Activated CD4-positive, alpha-beta T cell treated with anti-CD3 and anti-CD28 coated beads, Interleukin-2, amount 50 U/mL, for 1 hour (primary cell): ENCODE measurements at places on chromosomes 3 and 15.
A peak's percentile ranks its signal among the peaks of the same experiment; 100 is the strongest.

DNA sequence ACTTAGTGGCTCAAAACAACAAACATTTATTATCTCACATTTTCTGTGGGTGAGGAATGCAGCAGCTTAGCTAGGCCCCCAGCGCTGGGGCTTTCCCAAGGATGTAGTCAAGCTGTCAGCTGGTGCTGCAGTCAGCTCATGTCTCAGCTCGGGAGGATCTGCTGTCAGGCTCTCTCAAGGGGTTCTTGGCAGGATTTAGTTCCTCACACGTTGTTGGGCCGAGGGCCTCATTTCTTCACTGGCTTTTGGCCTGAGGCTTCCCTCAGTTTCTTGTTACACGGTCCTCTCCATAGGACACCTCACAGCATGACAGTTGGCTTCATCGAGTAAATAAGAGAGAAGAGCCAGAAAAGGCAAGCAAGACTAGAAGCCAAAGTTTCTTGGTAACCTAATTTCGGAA, 13.7 kb upstream of the U2SURP start:
- no peak for DNase-seq

DNA sequence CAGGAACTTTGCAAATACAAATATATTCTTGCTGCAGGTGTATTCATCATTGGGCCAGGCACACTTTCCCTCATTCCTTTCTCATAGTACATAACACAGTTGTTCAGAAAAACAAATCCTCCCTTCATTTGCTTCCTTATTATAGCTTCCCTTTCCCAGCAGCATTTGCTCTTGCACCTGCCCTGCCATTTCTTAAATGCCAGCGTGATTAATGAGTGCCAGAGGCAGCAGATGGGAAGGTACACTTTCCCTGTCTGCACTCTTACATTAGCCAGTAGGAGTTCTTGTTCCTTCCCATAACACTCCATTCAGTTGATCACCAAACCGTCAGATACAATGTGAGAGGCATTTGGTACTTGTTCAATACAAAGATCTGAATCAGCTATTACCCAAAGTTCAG, 128.5 kb upstream of the GAP43 start:
- DNase-seq: no peak

- DNase-seq: peak; percentile 14
These were observed 1.0 kb downstream of the UBE2E1 start for GRCh38 chr3:23806534-23807423.

- DNase-seq: no peak
These were observed 24.7 kb downstream of the ZNF80 start for GRCh38 chr3:114212646-114213045.

- no peak for DNase-seq
These were observed 954 bp downstream of the CLDN11 start for GRCh38 chr3:170419557-170420087.

GRCh38 chr3:24440760-24441464, 53.7 kb downstream of the THRB start:
- no peak for DNase-seq

GRCh38 chr3:48399387-48400172, 27.6 kb downstream of the FBXW12 start:
- DNase-seq: no peak

DNA sequence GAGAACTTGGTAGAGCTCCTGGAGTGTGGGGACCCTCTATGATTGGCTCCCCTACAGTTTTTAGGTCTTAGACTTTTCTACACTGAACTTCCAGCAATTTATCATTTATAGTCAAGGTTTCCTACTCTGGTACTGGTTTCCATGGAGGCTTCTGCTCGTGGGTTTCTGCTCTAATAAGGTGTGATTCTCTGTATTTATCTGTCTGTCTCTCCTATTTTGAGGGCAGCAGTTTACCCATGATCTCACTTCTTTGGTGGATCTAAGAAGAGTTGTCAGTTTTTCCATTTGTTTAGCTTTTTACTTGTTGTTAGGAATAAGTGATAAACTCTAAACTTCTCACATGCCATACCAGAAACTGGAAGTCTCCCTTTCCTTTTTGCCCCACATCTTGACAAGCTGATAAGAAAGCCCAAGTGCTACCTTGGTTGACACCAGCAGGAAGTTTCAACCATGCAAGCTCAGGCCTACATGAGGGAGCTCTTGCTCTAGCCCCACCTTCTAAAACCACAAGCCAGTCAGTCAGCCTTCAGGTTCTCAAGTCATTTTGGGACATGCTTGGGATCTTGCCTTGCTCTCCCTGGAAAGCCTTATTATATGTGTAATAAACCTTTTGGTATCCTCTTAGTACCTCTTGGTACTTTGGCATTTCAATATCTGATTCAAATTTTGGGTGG, 10.0 kb downstream of the TIMMDC1 start:
- no peak for DNase-seq

GRCh38 chr15:70596354-70597055, 166.9 kb downstream of the UACA start:
- no peak for DNase-seq

- DNase-seq: no peak
These were observed 267.5 kb downstream of the OCA2 start for GRCh38 chr15:27831384-27832236.

GRCh38 chr3:69282181-69282580, 103.7 kb downstream of the FRMD4B start:
- no peak for DNase-seq

DNA sequence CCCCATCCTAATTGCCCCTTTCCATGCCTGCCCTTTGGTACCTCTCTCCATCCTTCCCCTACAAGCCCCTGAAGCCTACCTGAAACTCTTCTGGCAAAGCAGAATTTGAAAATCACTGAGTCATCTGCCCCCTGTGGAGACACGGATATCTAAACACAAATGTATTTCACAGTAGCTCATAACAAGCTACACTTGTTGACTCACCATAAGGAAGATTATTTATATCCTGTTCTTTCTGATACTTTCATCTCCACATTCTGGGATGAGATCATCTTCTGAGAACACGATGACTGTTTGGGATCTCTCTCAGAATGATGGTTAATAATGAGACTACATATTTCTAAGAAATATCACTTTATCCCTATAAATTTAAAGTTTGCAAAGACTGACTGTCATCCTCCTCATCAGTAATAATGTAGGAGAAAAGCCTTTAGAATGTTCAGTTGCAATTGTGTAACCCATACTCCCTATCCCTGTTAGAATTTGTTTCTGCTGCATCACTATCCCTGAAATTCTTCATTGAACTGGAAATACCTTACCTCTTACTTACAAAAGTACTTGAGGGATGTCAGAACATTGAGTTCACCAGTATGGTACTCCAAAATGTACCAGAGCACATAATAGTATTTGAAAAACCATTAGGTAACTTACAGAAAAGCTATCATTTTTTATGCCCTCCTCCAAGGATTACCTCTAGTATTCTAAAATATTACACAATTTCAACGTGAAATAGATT, 116.1 kb upstream of the IL12A start:
- DNase-seq: no peak

- no peak for DNase-seq
These were observed 4.9 kb upstream of the GPR87 start for GRCh38 chr3:151321526-151321925.

GRCh38 chr15:73442968-73443367, at the start of gene REC114:
Gene REC114, plus strand, starts transcription at chr15:73443164. Its CDS starts 22 bp downstream, at chr15:73443186.
- DNase-seq: no peak

DNA sequence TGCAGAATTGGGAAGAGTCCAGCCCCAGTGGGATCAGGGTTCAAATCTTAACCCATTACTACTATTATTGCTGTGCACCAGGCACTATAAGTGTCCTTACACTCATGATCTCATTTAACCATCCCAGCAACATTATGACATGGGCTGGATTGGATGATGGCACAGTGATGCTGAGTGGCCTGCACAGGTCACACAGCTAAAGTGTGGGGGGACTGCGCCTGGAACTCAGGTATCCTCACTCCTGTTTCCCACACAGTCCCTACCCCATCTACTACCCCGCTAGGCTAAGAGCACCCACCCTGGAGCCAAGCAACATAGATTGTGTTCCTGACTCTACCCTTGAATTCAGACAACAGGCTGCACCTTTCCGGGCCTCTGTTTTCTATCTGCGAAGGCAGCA, 16.0 kb downstream of the WNT5A start:
- no peak for DNase-seq

DNA sequence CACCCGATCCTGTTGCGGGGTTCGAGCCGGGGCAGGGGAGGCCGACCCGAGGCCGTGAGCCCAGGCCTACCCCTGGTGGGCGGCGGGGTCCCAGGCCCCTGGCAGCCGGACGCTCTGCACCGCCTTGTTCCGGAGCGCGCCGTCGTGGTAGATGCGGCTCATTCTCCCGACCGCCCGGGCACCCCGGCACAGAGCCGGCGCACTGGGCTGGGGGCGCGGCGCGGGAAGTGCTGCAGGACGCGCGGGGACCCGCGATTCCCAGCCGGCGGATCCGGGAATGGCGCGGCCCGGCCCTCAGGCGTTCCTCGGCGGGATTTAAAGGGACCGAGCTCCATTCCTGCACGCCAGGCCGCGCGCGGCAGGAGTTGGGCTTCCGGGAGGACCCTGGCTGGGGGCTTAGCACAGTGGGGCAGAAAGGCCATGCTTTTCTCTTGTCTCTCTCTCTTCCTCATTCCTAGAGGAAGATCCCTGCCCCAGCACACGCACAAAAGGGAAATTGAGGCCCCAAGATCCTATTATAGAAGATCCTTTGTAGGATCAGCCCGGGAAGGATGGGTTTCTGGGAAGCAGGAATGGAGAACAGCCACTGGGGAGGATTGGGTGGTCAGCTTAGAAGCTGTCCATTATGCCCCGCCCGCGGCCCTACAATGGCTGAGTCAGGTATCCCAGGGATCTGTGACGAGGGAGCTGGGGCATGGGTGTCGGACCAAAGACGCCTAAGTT, at the start of gene ARPIN:
Gene ARPIN, minus strand, starts transcription at position 279 of the 723 bp plus-strand sequence. Its CDS starts 117 bp downstream, at position 162.
- no peak for DNase-seq

GRCh38 chr15:85340321-85340665, 40.1 kb upstream of the AKAP13 start:
- no peak for DNase-seq

DNA sequence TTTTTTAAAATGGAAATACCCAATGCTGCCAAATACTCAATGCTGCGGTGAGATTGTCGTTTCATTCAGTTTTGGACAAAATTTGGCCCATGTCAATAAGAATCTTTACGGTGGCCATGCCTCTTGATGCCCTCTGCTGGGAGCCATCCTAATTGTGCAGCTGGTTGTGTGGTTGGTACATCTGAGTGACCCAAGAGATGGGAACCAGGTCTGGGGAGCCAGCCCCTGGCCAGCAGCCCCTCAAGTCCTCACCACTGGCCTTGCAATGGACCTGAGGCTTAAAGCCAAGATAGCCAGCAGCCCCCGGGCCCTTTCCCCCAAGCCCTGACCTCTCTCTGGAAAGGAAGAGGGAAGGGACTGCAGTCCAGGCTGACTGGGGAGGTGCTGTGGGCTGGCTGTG, 36.4 kb upstream of the ESYT3 start:
- no peak for DNase-seq

DNA sequence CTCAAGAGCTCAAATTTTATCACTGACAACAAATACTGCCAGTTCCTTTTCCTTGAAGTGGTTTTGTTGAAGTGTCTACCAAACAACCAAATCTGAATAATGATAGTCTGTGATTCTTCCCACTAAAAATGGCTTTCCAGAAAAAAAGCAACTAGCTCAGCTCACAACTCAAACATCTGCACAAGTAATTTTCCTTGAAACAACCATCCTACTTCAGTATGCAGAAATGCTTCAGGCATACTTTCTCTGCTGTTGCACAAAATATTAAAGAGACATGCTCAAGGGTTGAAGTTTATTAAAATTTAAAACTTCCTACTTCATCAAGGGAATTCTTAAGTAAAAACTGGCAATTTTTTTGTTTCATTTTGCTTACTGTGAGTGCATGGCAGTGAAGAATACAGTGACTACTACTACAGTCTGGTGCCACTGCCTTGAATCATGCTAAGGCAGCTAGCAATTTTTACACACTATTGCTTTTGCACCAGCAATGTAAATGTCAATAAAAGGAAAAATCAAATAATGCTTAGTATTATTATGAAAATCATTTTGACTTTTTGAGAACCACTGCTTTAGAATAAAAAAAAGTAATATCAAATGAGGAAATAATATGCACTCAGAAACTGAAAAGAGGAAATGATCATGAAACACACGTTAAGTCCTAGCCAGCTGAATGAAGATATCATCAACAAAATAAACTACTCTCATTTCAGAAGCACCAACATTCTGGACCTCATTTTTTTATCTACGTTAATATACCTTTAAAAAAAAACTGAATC, 33.6 kb downstream of the VPS13C start:
- DNase-seq: no peak

DNA sequence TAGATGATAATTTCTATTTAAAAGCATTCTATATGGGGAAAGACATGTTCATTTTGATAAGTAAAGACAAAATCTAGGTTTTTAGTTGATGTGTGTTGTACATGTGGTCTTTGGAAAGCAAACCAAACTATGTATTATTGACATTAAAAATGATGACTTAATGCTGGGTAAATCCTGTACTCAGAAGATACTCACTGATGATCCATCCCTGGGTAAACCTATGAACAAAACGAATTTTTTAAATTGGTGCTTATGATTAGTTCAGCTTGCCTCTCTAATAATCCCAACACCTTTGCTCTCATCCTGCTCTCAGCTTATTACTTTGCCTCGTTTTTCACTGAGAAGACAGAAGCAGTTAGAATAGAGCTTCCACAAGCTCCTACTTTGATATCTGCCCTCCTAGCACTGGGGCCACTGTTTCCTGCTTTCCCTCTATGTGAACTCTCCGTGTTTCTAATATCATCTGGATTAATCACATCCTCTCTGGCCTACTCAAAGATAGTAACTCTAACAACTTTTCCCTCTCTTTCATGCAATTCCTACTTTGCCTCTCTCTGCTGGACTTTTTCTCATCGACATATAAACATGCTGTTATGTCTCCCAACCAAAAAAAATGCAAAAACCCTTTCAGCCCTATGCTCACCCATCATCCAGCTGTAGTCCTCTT, 29.3 kb downstream of the RARRES1 start:
- DNase-seq: no peak

DNA sequence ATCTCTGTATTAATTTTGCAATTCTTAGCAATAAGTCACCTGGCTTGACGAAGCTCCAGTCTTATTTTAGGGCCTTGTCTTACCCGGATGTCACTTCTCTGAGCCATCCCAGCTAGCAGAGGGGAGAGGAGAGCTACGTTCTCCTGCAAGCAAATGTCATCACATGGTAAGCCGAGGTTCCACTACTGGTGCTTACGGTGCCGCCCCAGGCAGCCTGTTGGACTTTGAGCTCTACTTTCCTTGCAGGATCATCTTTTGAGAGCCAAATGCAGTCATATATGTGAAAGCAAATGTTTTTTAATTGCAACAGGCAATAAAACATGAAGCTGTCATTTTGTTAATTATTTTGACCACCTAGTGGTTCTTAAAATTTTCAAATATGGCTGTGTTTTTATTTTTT, 140.9 kb downstream of the FAM43A start:
- DNase-seq: no peak

- DNase-seq: no peak
These were observed 254.5 kb upstream of the RORA start for GRCh38 chr15:61483599-61483998.

GRCh38 chr3:18064586-18064985, 322.2 kb upstream of the TBC1D5 start:
- DNase-seq: no peak

- DNase-seq: no peak
These were observed 399.6 kb upstream of the TBL1XR1 start for GRCh38 chr3:177596816-177597271.

- DNase-seq: no peak
These were observed 116.1 kb upstream of the TLE3 start for GRCh38 chr15:70213794-70214193.

GRCh38 chr3:50630877-50631276, 13.9 kb downstream of the MAPKAPK3 start:
- no peak for DNase-seq

- no peak for DNase-seq
These were observed 31.9 kb downstream of the STARD5 start for GRCh38 chr15:81291916-81292522.

GRCh38 chr15:93477188-93477587, 388.2 kb upstream of the RGMA start:
- DNase-seq: no peak
